Mesothelial cell of epicardium (in vitro differentiated cells): ENCODE measurements at places on chromosomes 4 and X. TPM values are rescaled to one million over a fixed set of nuclear protein-coding genes. Genes with fewer than 3 reads are reported as not detected.

- no peak overlapping the region for H3K27ac ChIP-seq
- DNase-seq, result no peak
- H3K4me3 ChIP-seq, result no peak overlapping the region
- no peaks in the 10 kb centered on the region for H3K27me3 ChIP-seq
These were observed 416.4 kb downstream of the CCSER1 start for GRCh38 chr4:90543419-90544170.

DNA sequence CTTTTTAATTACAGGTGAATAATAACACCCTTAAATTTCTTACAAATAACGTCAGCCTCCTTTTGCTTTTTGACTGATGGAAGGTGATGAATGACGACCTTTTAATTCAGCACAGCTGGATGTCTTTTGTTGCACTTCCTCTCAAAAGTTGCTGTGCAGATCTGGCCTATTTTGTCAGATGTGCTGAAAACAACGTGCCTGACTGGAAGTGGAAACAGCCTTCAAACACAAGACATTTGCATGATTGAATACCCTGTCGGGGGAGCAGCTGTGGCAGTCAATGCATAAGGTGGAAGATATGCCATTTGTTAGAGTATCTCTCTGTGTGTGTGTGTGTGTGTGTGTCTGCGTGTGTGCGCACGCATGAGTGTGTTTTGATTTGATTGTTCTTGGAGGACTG lies 579.7 kb downstream of the SPRY1 start:
- H3K4me3 ChIP-seq, result no peak overlapping the region
- peak overlapping the region; percentile 75 for H3K27ac ChIP-seq
- H3K36me3 ChIP-seq, result peaks cover 2% of the 10 kb centered on the region
- H3K4me1 ChIP-seq, result peaks cover 21% of the 10 kb centered on the region
- H3K27me3 ChIP-seq, result no peaks in the 10 kb centered on the region

DNA sequence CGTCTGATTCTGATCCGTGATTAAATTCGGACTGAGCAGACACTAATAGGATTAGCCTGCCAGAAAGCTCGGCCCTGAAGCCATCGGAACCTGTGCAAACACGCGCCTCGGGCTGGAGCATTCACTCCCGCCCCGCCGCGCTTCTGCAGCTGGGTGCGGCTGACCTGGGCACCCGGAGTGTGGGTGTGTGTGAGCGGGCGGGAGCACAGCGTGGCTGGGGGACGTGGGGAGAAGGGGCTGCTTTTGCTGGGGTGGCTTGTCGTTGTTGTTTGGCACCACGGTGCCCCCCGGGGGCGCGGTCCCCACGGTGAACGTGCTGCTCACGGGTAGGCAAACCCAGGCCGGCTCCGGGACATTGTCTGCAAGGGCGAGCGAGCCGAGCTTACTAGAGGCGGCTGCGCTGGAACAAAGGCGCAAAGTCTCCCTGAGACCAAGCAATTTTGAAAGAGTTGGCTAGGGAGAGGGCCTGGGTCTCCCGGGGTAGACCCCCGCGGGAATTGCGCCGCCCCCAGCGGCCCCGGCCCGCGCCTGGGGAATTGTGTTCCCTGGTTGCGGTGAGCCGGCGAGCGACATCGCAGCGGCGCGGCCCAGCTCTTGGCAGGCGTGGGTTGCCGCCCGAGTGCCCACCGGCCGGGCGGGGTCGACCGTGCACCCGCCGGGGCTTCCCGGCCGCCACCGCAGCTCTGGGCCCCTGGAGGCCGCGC lies 1.4 kb downstream of the MAMLD1 start:
- H3K4me1 ChIP-seq, result peaks cover 16% of the 10 kb centered on the region
- peak overlapping the region; percentile 56 for H3K4me3 ChIP-seq

- no peaks in the 10 kb centered on the region for H3K27me3 ChIP-seq
- no peak for DNase-seq
- peaks cover 12% of the 10 kb centered on the region for H3K36me3 ChIP-seq
- H3K4me3 ChIP-seq, result no peak overlapping the region
These were observed 22.5 kb downstream of the APOOL start for GRCh38 chrX:85026170-85026569.

DNA sequence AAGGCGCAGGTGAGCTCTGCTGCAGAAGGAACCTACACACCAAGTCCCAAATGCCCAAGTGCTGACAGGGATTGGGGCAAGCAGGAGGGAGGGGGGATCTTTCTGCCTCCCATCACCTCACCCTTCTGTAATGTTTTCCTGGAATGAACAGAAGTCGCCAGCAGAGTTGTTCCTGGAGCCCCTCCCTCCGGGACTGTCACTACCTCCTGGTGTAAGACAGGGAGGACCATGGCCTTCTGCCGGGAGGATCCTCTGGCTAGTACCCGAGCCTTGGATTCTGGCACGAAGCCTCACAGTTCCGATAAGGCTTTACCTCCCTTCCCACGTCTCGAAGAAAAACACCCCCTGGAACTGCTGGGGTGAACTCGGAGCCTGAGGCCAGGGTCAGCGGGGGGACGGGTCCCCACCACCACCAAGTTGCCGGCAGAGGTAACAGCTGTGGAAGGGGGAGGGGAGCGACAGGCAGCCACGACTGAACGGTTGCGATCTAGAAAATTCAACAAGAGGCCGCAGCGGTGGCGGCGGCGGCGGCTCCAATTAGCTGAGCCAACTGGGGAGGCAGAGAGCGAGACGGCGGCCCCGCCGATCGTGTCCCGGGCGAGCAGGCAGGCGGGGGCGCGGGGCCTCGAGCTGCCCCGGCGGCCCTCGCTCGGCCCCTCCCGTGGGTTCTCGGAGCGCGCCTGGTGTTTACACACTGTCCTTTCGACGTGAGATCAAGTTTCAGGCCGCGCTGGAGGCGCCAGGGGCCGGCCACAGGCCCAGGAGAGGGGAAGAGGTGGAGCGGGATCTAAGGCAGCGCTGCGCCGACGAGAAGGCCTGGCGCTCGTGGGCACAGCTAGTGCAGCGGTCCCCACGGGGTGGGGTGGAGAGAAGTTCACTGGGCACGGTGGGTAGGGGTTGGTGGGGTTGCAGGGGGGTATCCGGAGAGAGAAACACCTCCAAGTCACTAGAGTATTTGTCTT lies 53.7 kb upstream of the BCOR start:
- peaks cover 7% of the 10 kb centered on the region for H3K27me3 ChIP-seq
- DNase-seq, result peak; percentile 41
- no peak overlapping the region for H3K27ac ChIP-seq
- H3K4me3 ChIP-seq, result peak overlapping the region; percentile 50
- no peaks in the 10 kb centered on the region for H3K36me3 ChIP-seq
- peaks cover 35% of the 10 kb centered on the region for H3K4me1 ChIP-seq

- H3K4me1 ChIP-seq, result no peaks in the 10 kb centered on the region
- DNase-seq, result no peak
- no peak overlapping the region for H3K4me3 ChIP-seq
- H3K27ac ChIP-seq, result no peak overlapping the region
- H3K27me3 ChIP-seq, result no peaks in the 10 kb centered on the region
These were observed 354.3 kb downstream of the GPAT3 start for GRCh38 chr4:83890231-83890630.

SMR3A gene
- not detected in 3 replicates for total RNA-seq

PRR32 gene
- not detected in 3 replicates for total RNA-seq
